ENCODE measurements at places on chromosomes 5 and 9.

GRCh38 chr5:1516615-1517601 lies 6.9 kb downstream of the LPCAT1 start:
- peak; percentile 1 for DNase-seq

DNA sequence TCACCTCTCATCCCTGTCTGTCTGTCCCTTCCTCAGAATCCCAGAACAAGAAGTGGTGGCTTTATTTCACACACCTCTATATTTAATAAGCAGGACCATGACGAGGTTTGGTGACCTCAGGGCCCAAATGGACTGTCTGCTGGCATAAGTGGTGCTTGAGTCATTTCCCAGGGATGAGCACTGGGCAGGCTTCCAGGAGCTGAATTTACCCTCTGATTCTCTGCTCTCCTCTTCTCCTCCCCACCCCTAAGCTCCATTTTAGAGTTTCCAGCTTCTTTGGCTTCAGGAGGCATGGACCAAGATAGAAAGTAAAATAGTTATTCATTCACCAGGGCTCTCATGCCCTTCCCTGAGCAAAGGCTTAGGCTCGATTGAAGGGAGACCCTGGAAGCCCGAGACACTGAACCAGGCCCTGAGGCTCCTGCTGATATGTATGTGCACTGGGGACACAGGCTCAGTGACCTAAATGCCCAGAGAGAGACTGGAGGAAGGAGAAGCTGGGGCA lies 69.1 kb downstream of the PPARGC1B start:
- no peak for DNase-seq

DNA sequence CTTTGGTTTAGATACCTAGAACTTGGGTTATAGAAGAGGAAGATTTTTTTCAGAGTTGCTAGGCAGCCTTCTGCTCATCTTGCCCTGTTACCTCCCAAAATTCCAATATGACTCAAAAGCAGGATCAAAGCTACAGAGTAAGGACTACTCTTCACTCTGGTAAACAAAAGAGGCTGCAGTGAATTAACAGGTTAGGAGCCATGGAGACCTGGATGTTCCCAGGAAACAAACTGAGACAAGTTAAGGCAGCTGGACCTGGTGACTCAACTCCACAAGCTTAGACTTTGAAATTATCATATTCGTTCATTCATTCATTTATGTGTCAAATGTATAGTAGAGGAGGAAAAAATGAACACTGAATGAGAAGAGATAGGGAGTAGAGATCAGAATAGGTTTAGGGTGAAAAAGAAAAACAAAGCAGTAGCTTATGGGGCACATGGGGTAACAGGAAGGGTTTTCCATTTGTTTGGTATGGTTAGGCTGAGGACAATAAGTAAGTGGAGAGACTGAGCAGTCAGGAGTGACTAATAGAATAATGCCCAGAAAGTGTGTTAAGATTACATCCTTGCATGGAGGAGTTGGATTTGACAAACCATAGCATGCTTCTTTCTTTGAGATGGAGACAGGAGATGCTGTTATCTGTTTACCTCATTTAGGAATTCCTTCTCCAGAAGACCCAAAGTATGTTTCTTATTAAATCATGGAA lies 464.0 kb upstream of the ZNF608 start:
- DNase-seq = no peak

GRCh38 chr9:136807281-136808074 lies at the start of gene RABL6:
TSS of gene RABL6 (plus strand) at chr9:136807948. CDS start at chr9:136808197, 249 bp downstream.
- peak; percentile 81 for DNase-seq

DNA sequence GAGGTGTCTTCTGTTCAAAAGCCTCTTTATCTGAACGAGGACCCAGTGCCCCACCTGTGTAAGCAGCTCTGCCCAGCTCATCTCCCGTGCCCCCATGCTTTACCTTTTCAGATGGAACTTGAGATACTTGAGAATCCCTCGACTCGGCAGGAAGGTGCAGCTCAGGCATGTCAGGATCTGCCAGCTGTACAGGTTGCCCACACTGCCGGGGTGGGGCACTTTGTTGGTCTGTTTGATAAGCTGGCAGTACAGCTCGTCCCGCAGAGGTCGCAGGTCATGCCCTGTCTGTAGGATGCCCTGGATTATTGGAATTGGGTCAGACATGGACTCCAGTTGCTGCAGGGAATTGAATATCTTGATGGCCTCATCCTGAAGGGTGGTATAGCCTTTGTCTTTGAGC lies 58.0 kb upstream of the RETREG1 start:
- no peak for DNase-seq

DNA sequence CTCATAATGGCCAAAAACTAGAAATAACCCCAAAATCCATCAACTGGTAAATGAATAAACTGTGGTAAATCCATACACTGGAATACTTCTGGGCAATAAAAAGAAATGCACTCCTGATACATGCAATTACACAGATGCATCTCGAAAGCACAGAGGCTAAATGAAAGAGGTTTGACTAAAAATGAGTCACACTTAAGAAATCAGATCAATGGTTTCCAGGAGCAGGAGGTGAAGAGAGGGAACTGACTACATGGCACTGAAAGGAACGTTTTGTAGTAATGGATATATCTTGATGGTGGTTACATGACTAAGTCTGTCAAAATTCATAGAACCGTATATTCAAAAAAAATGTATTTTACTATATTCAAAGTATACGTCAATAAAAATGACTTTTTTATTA lies 42.4 kb downstream of the STRBP start:
- no peak for DNase-seq

GRCh38 chr5:177536386-177536785 lies 18.0 kb downstream of the FAM193B start:
- no peak for DNase-seq
